NCI-H524 (cell line): ENCODE measurements at places on chromosomes 1 and 21.

DNA sequence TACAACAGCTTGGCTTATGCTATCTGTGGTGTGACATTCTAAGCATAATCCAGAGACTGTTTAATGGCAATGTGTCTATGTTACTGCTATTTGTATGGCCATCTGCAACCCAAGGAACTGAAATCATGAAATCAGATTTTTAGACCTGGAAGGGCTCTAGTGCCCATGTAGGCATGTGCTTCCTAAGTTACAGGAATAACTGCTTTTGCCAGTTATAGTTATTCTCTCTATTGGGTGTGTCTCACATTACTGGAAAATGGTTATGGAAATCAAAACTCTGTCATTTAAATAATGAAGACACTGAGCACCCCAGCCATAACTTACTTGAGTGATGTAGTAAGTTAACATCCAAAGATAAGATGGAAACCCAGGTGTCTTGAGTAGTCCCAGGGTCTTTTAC is 12.6 kb upstream of the JUN start:
- no peak for DNase-seq

GRCh38 chr1:102588536-102588935 is 519.8 kb downstream of the COL11A1 start:
- DNase-seq: peak; percentile 4

DNA sequence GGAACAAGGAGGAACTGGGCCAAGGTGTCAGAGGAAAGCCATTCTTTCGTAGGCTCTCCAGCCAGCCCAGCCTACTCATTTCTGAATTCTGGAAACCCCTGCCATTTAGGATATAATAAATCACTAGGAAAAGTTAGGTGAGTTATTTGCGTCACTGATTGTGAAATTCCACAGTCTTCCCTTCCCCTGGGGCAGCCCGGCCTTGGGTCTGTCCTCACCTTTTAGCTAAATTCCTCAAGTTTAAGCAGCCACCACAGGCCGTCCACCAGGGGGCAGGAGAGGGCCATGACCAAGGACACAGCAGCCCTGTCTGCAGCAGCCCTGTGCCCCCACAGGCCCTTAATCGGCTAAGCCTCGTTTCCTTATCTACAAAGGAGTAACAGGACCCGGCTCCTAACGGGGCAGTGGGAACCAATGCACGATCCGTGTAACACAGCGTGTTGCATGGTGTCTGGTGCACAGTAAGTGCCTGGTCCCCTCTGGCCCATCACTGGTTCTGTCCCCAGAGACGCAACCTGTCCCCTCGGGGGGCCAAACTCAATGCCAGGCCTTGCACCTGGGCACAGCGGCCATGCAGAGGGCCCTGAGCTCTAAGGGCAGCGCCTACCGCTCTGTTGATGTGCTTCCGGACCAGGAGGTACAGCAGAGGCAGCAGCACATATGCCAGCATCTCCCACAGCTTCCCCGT is 18.1 kb downstream of the GPR157 start:
- DNase-seq: peak; percentile 81

GRCh38 chr1:54559111-54559548 is 11.1 kb downstream of the ACOT11 start:
- no peak for DNase-seq

- no peak for DNase-seq
These were observed 3.2 kb downstream of the E2F2 start for GRCh38 chr1:23527900-23528249.

DNA sequence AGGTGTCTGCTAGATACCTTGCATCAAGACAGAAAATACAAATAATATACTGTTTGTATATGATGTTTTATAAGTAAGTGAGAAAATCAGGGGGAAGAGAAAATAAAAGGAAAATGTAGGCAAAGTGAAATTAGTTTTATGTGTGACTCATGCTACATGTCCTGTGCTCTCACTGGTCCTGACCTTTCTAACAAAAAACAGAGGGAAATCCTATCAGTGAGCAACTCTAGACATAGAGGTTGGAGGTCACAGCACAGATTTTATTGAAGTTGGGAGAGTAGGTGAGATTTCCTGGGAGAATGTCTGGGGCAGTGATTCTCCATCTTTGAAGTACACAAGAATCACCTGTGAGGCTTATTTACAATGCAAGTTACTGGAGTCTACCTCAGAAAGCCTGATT is 9.5 kb downstream of the SCCPDH start:
- no peak for DNase-seq

- no peak for DNase-seq
These were observed 70.8 kb downstream of the DTL start for GRCh38 chr1:212106286-212106792.

DNA sequence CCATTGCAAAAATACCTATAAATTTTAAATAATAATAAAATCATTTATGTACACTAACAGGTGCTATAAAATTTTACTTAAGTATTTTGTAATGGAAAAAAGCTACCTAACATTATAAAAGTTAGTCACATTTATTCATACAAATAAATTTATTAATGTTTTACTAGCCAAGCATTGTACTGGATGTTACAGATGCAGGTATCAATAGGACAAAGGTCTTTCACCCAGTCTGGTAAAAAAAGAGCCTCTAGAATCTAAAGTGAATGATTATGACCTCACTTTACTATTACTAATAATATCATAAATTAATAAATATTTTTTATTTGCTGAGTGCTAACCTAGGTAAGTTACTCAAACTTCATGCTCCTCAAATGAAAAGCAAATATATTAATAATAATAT is 170.6 kb downstream of the KCNT2 start:
- DNase-seq: no peak

DNA sequence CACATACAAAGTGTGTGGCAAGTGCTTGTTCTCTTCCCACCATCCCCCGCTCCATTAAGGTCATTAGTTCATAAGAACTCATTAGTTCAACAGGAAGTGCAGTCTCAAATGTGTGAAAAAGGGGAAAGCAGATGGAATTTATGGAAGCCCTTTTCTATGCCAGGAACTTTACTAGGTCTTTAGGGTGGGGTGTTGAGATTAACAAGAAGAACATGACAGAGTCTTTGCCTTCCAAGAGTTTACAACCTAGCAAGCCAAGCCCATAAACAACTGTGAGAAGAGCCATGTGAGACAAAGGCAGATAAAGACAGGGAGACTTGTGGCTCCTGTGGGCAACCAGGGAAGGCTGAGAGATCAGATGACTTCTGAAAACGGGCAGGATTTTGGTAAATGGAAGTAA is 21.4 kb downstream of the PLEKHA6 start:
- DNase-seq: no peak
